GM13976 (cell line): ENCODE measurements at places on chromosomes 3 and 15.

DNA sequence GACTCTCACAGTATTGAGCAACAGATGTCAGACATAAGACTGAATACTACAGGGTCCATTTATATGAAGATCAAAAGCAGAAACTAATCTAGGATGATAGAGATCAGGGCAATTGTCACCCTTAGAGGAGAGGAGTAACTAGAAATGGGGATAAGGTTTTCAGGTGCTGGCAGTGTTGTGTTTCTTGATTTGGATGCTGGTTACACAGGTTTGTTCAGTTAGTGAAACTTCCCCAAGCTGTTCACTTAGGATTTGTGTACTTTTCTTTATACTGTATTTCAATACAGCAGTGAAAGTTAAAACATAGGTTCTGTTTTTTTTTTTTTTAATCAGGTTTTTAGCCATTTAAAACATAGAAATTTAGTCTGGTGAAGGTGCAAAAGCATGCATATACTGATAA, 39.1 kb upstream of the CMTM7 start:
- no peak for DNase-seq

DNA sequence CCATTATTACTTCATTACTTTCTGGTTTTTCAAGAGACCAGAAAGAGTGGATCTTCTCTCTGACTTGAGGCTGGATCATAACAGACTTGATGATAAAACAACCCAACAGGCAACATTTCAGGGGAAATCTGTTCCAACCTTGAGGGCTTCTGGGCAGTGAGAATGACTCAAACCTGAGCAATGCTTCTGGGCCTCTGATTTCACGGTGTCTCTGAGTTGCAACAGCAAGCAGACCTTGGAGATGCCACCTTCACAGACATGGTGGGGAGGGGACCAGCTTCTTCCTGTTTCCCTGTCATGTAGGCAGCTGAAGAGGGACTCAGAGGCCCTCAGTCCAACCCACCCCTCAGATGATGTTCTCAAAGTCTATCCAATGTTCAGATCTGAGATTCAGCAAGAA, 104.0 kb downstream of the ABHD5 start:
- DNase-seq = no peak

DNA sequence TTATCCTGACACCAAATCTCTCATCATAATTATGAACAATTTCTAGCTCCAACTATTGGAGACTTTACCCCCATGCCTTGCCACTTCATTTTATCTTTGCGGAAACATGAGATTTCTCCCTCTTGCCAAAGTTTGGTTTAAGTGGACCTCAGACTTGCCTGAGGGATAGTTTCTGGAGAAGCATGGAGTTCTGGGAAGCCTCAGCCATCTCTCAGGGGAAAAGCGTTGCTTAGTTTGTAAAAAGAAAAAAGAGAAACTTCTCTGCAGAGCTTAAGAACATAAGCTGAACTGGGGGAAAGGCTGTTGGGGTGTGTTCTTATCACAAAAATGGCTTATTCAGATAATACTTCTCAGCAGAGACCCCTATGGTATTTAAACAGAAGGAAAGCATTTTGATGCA, 347.4 kb upstream of the ADAMTS9 start:
- DNase-seq = no peak

GRCh38 chr3:11306817-11307589, 34.8 kb downstream of the ATG7 start:
- DNase-seq = no peak

- DNase-seq = no peak
These were observed 120.9 kb downstream of the ITPR1 start for GRCh38 chr3:4614070-4614469.

- DNase-seq = no peak
These were observed 86.2 kb downstream of the CMSS1 start for GRCh38 chr3:99903869-99904268.
